Activated CD4-positive, alpha-beta T cell treated with anti-CD3 and anti-CD28 coated beads, Interleukin-2, Interleukin-6, amounts not matched to agents 100 ng/mL and 50 ng/mL, durations not matched to agents 16 hours and 8 hours (primary cell): ENCODE measurements at places on chromosomes 4 and X.

DNA sequence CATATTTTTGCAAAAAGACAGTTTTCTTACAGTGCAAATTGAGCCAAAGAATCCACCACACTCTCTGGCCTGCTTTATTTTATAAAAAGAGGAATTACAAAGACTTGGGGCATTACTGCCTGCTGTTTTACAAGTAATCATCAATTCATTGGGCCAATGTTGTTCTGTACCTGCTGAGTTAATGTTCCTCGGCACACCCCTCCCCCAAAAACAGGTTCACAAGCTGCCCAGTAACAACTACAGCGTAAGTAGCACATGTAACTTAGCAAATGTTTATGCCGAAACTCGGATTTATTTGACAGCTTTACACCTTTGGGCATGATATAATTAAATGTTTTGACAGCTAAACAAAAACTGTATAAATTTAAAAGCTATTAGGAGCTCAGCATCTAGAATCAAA lies 214.6 kb upstream of the MAB21L2 start:
- DNase-seq, result no peak

DNA sequence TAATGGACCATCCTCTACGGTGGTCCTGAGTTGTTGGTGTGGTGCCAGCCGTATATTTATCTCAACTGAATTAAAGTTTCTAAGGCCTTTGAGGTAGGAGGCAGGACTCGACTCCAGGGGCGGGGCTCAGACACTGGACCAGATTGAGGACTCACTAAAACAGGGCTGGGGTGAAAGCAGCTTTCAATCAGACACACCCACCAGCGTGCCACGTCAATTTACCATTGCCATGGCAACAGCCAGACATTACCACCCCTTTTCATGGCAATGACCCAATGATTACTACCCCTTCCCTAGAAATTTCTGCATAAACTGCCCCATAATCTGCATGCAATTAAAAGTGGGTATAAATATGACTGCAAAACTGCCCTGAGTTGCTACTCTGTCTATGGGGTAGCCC lies 6.7 kb upstream of the TLR1 start:
- no peak for DNase-seq

GRCh38 chrX:42119076-42119475 lies 195.7 kb upstream of the CASK start:
- DNase-seq, result no peak

DNA sequence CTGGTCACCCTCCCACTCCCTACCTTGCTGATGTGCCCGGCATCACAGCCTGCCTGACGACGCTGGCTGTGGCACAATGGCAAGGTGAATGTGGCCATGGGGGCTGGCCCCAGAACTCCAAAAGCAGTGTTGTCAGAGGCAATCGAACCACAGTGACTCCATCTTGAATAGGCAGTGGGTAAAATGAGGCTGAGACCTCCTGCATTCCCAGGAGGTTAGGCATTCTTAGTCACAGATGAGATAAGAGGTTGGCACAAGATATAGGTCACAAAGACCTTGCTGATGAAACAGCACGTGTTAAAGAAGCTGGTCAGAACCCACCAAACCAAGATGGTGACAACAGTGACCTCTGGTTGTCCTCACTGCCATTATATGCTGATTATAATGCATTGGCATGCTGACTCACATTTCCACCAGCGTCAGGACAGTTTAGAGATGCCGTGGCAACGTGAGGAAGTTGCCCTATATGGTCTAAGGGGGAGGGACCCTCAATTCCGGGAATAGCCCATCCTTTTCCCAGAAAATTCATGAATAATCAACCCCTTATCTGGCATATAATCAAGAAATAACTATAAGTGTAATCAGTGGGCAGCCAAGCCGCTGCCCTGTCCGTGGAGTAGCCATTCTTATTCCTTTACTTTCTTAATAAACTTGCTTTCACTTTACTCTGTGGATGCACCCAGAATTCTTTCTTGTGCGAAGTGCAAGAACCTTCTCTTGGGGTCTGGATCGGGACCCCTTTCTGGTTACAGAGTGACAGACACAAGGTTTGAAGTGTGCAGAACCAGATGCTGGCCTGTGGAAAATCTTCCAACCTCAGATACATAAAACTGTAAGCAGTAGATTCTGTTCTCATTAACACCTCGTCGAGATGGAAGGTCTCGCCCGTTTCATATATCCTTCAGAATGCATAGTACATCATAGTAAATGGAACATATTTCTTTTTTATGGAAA lies 26.8 kb upstream of the CLDN24 start:
- DNase-seq, result peak; percentile 83

DNA sequence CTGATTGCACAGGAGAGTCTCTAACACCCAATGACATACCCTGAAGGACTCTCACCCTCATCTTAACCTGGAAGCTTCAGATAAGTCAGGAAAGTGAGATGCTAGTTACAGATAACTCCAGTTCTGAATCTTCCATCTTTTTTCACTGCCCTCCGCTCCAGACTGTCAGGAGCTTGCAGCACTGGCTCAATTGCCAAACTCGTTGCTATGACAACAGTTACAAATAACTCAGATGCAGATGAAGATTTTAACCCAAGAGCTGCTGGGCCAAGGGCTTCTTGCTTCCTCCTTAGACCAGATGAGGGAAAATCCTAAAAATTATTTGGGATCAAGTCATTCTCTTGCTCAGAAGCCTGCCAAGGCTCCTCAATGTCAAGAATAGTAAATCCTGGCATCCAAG lies 109.1 kb upstream of the HUWE1 start:
- DNase-seq, result no peak

DNA sequence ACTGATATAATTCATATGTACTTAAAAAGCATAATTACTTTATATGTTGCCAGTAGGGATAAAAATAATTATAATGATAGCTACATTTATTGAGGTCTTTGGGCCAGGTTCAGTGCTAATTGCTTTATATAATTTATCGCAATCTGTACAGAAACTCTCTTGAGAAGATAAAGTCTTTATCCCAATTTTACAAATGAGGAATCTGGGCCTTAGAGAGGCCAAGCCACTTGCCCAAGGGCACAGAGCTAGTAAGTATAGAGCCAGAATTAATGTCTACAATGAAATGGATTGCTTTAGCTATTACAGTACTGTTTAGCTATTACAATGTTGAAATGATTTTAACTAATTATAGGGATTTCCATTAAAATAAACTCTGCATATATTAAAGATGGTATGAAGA lies 30.6 kb upstream of the TBC1D1 start:
- DNase-seq, result no peak

DNA sequence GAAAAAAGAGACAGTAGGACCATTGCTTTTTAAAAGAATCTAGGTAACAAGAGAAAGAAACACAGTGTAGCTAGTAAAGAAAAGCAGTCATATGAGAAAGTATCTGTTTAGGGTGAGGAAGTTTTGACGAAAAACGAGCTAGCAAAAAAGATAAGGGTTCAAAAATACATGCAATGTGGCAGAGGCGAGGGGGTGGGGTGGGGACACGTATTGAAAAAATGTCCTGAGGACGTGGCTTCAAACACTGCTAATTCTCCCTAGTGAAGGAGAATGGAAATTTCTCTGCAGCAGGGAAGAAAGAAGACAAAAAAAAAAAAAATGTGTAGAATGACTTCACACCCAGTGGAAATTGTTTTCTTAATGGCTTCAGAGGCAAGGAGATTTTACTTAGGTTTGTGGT lies 856.4 kb upstream of the INTU start:
- no peak for DNase-seq

- DNase-seq, result peak; percentile 19
Observed at GRCh38 chr4:54440394-54441136, 211.5 kb downstream of the PDGFRA start.

DNA sequence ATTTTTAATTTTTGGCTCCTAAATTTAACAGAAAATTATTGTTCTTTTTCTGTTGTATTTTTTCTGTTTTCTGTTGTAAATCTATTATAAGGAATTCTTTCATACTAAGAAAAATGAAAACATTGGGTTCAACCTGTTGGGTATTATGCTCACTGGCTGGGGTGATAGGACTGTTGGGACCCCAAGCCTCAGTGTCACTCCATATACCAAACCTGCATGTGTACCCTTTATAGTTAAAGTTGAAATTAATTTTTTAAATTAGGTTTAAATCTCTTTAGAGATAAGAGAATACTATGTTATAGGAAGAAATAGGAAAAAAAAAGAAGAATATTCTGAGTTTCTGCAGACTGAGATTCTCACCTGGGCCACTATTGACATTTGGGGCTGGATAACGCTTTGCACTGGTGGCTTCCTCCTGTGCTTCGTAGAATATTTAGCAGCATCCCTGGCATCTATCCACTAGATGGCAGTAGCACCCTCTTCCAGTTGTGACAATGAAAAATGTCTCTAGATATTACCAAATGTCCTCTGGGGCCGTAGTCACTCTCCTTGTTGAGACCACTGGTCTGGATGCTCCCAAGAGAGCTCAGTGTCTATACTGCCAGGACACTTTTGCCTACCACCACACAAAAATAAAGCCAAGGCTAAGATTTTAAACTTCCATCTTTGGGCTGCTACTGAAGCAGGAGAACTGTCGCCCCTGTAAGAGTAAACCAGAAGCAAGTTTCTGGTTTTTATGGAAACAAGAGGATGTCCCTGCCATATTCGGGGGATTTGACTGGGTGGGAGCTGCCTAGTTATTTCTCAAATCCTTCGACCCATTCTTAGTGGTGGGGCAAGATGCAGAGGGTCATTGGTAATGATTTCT lies 22.4 kb upstream of the CLTRN start:
- DNase-seq, result peak; percentile 81

- DNase-seq, result no peak
Observed at GRCh38 chr4:76923619-76924357, 25.8 kb upstream of the SEPTIN11 start.

GRCh38 chr4:69058410-69059059 lies 37.7 kb upstream of the UGT2B7 start:
- no peak for DNase-seq

- DNase-seq, result no peak
Observed at GRCh38 chr4:110799211-110799610, 176.3 kb upstream of the PITX2 start.

DNA sequence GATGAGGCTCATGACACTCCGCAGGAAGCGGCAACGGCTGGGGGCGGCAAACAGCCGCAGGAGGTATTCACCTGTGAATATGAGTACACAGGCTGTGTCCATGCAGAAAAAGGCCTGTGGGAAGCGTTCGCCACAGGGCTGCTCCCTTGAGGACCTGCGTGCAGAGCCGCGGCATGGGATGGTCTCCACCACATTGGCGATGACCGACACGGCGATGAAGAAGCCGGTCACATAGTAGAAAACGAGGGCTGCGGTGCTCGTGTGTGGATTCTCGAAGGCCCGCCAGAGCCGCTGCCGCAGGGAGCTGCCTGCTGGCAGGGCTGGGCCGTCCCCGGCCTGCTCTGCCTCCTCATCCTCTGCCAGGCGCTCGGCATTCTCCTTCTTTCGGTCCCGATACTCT lies 2.2 kb downstream of the KCND1 start:
- no peak for DNase-seq

GRCh38 chrX:132119821-132120515 lies 7.9 kb downstream of the FRMD7 start:
- no peak for DNase-seq

DNA sequence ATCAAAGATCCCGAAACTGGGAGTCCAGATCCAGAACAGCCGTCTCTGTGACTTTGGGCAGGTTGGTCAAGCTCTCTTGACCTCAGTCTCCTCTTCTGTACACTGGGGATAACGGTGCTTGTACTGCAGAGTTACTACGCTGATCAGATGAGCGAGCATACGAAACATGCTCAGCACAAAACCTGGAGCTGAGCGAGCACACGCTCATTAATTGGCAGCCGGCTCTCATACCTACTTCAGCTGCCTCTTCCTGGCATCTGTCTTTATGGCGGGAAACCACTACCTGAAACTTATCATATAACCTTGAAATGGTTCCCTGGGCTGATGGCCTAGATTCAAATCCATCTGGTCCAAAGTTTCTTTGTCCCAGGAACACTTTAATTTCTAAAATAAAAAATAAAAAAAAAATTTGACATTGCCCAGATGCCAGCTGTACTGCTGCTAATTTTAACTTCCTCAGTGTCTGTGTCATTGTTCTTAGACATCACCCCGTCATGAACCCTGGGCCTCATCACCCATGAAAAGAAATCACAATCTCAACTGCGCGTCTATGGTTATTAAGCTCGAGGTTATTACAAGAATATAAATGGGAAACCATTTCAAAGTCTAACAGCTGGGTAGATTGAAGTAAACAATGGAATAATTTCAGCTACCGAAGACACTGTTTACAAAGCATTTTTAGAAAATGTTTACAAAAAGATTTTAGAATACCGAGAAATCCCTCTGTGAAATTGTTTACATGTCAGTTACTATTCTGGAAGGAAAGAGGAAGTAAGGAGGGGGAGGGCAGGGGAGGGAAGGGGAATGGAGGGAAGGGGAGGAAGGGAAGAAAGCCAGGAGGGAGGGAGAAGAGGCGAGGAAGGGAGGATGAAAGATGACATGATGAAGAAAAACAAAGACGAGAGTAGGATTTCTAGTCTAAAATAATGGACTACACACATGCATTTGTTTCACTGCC lies 49.0 kb downstream of the CRMP1 start:
- DNase-seq, result no peak

- DNase-seq, result no peak
Observed at GRCh38 chr4:3229328-3229727, 19.6 kb upstream of the MSANTD1 start.

DNA sequence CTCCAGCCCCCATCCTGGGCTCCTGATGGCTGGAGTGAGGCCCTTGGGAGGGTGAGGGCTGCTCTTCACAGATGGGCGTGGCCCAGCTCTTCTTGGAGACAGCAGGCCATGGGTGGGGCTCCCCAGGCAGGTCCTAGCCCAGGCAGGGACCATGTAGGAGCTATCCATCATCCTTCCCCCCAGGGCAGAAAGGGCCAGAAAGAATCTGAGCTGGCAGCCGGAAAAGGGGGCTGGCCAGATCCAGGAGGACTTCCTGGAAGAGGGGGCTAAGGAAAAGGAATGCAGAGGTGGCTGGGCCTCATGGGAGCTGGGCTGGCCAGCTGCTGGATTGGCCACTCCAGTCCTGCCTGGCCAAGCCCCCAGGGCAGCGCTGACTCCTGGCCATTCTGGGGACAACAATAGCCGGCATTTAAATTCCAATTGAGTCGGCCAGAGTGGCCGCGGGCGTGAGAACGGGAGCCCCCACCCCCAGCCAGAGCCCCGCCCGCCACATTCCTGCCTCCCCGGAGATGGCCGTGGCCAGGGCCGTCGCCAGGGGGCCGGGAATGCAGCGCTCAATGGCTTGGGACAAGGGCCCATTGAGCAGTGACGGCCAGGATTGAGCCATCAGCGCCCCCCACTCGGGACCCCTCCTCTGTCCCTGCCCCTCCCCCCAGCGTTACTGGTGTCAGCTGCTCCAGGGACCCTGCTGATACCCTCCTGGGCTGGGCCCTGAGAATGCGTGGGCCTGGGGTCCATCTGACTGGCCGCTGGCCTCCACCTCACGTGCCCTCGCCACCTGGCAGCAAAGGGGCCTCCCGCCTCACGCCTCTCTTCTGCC lies 15.1 kb upstream of the FGFR3 start:
- no peak for DNase-seq

- no peak for DNase-seq
Observed at GRCh38 chrX:43805579-43805978, 76.7 kb downstream of the MAOB start.

GRCh38 chr4:160709546-160709945 lies 1454.3 kb downstream of the FSTL5 start:
- DNase-seq, result no peak
